NK-92 treated with Interleukin-12 subunit alpha and Interleukin-12 subunit beta, amount 100 ng/mL, for 24 hours (cell line): ENCODE measurements at places on chromosomes 16 and 17.

GRCh38 chr17:72064606-72065193 lies 56.1 kb upstream of the SOX9 start:
- no peak for DNase-seq

GRCh38 chr16:85391769-85392583 lies 221.1 kb upstream of the GSE1 start:
- no peak for DNase-seq

GRCh38 chr17:40516581-40517285 lies 15.3 kb upstream of the TNS4 start:
- peak; percentile 68 for DNase-seq

GRCh38 chr17:32746280-32746679 lies 130.6 kb downstream of the MYO1D start:
- no peak for DNase-seq

- no peak for DNase-seq
Observed at GRCh38 chr17:30381340-30381659, 2.6 kb downstream of the CPD start.
